ENCODE measurements at places on chromosomes 13 and 19.
A peak's percentile ranks its signal among the peaks of the same experiment; 100 is the strongest.

GRCh38 chr19:29411113-29411581 lies 114.6 kb upstream of the VSTM2B start:
- DNase-seq = no peak

DNA sequence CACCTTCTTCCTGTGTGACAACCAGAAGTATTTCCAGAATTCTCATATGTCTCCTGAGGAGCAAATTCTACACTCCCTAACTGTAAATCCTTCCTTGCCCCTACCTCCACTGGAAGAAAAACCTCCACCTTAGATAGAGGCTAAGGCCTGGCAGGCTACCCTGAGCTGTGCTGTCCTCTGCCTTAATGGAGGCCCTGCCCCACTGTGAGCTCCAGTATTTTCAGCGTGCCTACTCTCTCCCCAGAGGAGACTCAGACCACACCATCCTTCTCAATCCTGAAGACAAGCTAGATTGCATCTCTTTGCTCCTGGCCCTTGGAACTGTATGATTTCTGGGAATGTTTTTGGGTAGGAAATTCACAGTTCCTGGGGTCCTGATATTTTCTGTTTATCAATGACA lies 110.0 kb upstream of the OBI1 start:
- no peak for DNase-seq

DNA sequence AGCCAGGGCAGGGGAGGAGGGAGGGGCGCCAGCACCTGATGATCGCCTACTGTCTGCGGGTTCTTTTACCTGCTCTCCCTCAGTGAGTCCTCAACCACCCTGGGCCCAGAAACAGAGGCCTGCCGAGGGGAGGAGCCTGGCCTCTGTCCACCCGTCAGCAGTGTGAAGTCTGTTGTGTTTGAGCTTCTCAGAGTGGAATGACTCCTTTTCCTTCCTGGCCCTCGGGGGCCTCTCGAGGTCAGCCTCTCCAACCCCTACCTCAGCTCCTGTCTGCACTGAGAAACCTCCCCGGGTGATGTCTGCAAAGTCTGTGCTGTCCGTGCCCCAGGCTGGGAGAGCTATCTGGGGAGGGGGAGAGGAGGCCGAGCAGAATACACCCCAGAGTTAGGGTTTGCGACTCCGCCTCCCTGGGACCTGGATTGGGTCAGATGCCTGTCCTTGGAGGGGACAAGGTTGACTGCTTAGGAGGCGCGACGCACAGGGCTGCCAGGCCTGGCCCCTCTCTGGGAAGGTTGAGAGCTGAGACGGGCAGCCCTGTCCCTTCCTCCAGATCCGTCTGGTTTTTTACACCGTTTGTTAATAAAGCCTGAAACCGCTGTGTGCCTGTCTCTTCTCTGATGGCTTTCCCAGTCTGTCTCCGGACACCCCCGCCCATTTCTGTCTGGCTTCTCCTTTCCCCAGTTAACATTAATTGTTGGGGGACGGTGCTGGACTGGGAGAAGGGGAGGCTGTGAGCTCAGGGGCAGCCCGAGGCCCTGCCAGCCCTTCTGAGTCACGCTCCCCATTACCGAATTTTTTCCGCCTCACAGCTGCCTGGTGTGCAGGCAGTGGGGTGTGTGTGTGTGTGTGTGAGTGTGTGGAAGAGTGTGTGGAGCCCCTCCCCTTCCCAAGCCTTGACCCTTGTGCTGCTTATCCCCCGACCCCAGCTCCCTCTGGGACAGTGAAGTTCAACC lies 989 bp upstream of the SSC5D start:
- no peak for DNase-seq

DNA sequence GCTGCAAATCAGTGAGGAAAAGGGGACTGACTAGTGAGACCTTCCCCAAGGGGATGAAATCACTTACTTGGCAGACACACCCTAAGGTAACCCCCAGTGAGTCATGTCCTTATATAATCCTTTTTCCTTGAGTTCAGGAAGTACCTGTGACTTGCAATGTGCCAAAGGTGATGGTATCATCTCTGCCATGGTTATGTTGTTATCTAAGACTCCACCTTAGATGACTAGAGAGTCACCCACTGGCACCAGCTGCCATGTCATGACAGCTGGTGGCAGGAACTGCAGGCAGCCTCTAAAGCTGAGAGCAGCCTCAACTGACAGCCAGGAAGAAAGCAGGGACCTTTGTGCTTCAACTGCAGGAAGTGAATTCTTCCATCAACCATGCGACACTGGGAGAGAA lies 12.5 kb downstream of the PBX4 start:
- no peak for DNase-seq

DNA sequence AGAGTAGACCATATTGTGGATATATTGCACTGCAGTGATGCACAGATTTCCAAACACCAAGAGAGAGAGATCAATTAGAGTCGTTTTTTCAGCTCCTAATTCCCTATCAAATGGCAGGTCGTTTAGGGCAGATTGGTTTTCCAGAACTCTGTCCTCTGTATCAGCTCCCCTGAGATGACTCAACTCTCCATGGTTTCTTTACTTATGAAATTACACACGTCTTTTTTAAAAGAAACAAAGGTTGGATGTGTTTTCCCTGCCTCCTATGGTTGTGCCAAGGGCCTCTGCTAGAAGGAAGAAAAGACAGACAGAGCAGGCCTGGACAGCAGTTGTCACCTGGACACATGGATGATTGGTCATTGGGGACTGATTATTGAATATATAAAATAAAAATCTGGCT lies 478.1 kb upstream of the NBEA start:
- DNase-seq = no peak

DNA sequence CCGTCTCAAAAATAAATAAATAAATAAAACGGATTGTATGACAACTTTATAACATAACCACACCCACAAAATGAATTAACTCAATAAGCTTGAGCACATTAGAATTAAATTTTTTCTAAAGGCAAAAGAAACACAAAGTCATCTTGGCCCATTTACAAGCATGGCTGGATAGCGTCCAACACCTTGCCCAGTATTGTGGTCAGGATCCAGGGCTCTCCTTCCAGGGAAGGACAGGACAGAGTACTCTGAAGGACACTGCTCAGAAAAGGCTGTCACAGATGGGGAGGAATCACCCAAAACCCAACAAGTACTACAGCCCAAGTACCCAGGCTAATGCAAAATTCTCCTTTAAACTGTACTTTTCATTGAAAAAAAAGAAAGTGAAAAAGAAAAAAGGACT lies 27.1 kb downstream of the SUGP2 start:
- no peak for DNase-seq

- DNase-seq = no peak
These were observed 27.2 kb downstream of the CCDC8 start for GRCh38 chr19:46386151-46386550.

GRCh38 chr13:35672611-35673010 lies 196.1 kb upstream of the MAB21L1 start:
- DNase-seq = no peak

DNA sequence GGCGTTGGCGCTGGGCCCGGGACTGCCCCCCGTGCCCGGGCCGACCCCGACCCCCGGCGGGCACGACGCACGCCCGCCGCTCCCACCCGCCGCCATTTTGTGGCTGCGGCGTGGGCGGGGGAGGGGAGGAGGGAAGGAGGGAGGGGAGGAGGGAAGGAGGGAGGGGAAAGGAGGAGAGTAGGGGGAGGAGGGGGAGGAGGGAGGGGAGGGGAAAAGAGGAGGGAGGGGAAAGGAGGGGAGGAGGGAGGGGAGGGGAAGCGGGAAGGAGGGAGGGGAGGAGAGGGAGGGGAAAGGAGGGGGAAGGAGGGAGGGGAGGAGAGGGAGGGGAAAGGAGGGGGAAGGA lies at the start of gene BTBD2:
Gene BTBD2 (minus strand): TSS at position 107 of the 343 bp plus-strand sequence. CDS start 11 bp downstream, at position 96.
- no peak for DNase-seq

GRCh38 chr13:27006519-27007161 lies 165.0 kb downstream of the USP12 start:
- DNase-seq = no peak

- no peak for DNase-seq
These were observed 39.9 kb downstream of the FOXO1 start for GRCh38 chr13:40626561-40626960.

DNA sequence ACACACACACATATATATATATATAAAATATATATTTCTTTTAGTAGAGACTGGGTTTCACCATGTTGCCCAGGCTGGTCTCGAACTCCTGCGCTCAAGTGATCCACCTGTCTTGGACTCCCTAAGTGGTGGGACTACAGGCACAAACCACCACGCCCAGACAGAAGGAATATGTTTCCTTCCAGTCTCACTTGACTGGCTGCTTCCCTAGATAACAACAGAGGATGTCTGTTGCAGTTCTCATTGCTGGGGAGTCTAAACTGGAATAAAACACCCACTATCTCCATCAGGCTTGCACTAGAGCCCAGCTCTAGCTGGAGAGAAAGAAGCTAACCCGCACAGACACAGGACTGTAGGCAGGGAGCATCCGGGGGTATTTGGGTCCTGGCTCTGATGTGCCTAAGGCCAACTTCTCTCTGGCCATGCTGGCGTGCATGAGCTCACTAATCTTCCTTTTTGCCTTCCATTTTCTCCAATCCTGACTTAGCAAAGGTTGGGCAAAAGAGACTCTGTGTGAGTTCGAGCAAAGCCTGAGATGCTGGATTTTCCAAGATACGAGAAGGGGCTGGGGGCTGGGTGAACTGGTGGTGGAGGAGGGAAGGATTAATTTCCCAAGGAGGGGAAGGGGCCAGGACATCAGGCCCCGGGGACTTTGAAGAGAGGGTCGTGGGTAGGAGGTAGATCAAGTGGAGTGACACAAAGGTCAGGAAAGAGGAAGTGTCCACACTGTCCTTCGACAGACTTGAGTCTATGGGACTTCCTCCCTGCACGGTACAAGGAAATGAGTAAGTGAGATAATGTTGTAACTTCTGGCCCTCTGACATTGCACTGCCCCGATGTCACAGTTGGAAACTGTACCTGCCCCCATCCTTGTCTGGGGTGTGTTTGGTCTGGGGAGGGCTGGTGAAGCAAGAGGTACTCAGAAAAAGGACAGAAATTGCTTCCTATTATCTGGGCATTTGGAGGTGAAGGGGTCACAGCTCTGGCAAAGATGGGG lies 22.5 kb upstream of the ALOX5AP start:
- DNase-seq = no peak

GRCh38 chr19:10985502-10985901 lies 24.7 kb downstream of the SMARCA4 start:
- DNase-seq = no peak

- no peak for DNase-seq
These were observed 64.6 kb downstream of the GGACT start for GRCh38 chr13:100523981-100524386.

GRCh38 chr13:79749984-79750551 lies 269.1 kb downstream of the NDFIP2 start:
- DNase-seq = peak; percentile 66

DNA sequence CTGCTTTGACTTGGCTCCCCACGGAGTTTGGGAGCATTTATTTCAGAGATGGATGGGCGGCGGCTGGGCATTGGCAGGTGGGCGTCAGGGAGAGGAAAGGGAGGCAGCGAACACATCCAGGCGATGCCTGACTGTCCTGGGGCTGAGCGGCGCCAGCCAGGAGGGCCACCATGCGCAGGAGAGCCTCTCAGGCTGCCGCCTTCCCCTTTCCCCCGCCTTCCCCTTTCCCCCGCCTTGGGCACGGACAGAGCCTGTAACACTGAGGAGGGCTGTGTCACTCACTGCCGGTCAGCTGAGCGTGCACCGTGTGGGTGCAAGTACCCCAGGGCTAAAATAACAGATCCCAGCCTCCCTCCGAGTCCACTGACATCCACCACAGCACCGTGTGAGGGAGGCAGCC lies 11.4 kb downstream of the MCF2L start:
- no peak for DNase-seq

DNA sequence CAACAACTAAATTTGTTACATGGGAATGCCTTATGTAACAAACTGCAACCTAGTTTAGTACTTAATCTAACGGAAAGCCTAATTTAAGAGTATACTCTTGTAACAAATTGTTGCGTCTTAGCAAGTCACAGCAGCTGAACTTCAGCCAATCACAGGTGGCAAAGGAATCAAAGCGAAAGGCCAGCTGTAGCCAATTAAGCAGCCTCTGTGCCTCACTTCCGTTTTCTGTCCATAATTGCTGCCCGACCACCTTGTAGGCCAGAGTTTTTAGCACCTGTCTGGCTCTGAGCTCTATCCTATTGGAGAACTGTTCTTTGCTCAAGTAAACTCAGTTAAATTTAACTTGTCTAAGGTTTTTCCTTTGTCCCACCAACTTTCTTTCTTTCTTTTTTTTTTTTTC lies 18.1 kb upstream of the HSPH1 start:
- no peak for DNase-seq

GRCh38 chr13:23630349-23631093 lies 60.3 kb downstream of the TNFRSF19 start:
- DNase-seq = peak; percentile 72

DNA sequence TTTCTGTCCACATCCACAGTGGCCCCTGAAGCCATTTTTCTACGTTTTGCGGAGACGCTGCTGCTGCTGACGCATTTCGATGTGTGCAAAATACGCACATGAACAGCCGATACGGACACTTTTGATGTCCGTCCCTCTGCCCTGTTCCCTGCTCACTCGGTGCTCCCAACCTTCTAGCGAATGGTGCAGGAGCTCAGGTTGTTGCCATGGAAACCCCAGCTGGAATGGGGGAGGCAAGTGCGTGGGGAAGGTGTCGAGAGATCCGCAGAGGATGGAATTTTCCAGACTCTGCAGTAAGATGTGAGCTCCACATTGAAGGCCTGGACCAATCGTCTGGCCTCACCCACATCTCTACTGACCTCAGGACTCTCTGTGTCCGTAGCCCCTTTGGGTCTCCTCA lies 109.2 kb upstream of the USP29 start:
- DNase-seq = no peak

GRCh38 chr13:44668688-44669087 lies 92.6 kb upstream of the TSC22D1 start:
- DNase-seq = no peak

GRCh38 chr19:38433268-38433733 lies at the start of gene RYR1:
TSS of gene RYR1 (plus strand) at chr19:38433691. CDS start at chr19:38433830, 139 bp downstream.
- DNase-seq = peak; percentile 27

GRCh38 chr19:40469011-40469410 lies 2.2 kb downstream of the SPTBN4 start:
- DNase-seq = no peak

DNA sequence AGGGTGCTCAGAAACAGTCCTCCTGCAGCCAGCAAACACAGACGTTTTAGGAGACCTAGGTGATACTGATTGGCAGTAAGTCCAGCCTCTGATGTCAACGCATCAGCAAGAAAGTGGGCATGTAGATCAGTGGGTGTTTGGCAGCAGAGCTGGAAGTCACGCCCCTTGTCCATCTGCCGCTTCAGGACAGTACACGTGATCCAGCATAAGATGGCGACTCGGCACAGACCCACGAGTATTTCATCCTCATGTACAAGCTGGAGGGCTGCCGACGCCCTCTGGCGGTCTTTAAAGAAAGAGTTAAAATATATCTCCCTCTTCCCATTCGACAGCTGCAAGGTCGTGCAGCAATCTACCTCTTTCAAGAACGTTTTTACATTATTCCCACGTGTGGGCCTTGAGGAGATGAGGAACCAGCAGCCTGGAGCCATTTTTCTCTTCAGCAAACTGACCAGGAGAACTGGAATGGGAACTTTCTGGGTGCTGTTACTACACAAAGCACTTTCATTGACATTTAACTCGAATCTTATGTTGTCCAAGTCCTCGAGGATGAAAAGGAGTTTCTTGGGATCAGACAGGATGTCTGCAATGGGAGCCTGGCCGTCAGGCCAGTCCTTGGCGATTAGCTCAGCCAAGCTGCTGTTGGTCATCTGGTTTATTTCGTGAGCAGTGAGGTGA lies 22.3 kb downstream of the NLRP11 start:
- DNase-seq = peak; percentile 86

Measured in Caco-2 (cell line).